ENCODE measurements at places on chromosomes 2 and 18.
A peak's percentile ranks its signal among the peaks of the same experiment; 100 is the strongest.

DNA sequence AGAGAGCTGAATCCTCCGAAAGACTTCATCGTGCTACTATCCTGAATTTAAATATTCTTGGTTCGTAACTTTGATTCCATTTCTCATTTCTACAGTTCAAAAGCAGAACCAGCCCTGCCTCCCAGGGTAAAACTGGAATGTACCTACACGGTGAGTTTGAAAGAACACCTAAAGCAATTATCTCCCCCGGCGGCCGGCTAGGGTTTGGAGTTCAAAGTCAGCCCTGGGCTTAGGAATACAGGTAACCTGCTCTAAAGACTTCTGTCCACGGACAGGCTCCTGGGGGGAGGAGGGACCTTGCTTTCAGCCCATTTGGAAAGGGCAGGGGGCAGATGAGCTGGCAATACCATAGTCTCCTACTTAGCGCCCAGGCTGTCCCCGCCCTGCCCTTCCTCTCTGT, 32.3 kb downstream of the CYP27C1 start:
- DNase-seq = no peak

DNA sequence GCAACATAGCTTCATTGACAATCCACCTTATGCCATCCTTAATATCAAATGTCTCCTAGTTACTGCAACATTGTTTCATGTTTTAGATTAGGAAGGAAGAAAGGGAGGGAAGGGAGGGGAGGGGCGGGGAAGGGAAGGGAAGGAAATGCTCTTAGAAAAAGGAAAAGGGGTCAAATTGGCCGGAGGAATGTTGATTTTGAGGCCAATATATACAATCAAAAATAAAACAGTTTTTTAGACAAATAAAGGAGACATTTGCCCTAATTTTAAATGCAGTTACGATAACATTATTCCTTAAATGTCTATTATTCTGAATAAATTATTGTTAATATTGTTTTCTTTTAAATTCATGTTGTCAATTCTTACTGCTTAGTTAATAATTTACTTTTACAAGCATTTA, 33.5 kb upstream of the CALCRL start:
- DNase-seq = no peak

DNA sequence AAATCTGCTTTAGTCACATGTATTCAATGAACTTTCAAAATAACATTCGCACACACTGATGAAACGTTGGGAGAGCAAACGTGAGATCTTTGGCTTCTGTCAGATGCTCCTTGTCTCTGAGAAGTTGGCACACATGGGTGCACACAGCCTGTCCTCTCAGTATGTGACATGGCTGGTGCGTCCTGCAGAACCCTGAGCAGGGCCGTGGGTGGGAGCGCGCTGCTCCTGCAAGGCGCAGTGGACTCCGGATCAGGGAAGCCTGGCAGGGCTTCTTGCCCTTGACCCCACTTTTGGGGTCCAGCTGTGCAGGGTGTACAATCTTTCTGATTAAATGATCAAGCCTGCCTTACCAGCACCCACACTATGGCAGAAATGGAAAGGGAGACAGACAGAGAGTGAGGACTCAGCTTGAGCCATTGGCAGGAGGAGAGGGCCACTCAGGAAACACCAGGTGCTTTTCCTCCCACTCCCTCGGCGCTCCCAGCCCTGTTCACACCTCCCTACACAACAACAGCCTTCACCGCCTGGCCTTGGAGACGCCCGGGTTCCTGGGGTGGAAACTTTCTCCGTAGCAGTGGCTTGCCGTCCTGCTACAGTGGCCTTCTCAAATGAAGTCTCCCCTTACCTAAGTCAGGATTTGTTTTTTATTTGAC, 108.4 kb upstream of the SNTG2 start:
- no peak for DNase-seq

- DNase-seq = peak; percentile 57
Measured at GRCh38 chr2:191864628-191865374, 17.9 kb upstream of the CAVIN2 start.

- DNase-seq = peak; percentile 28
Measured at GRCh38 chr18:35525795-35526494, 28.2 kb upstream of the INO80C start.
